ENCODE measurements at places on chromosomes 5 and 9.
A peak's percentile ranks its signal among the peaks of the same experiment; 100 is the strongest.

- DNase-seq: peak; percentile 41
These were observed 269.9 kb downstream of the PRR16 start for GRCh38 chr5:120734033-120734432.

GRCh38 chr9:78695519-78695918, 398.6 kb downstream of the PSAT1 start:
- DNase-seq: no peak

DNA sequence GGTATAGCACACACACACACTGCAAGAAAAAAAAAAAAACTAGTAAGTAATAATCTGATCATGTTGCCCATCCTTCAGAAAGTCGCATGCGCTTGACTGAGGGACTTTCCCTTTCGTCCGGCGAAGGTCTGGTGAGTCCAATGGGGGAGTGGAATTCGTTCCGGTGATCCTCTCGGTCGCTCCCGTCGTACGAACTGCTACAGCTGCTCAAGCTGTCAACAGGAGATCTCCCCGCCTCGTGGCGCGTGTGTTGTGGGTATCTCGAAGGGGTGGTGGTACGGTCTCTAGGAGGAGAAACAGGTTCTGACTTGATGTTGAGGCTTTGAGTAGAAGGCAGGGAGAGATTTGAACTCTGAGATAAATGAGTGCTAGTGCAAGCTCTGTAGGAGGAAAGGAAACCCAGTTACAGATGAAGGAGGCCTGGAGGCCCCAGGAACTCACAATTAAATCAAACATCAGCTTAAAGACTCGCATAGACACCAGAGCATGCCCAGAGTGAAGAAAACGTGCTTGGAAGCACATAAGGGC, 160.4 kb downstream of the MEF2C start:
- no peak for DNase-seq

DNA sequence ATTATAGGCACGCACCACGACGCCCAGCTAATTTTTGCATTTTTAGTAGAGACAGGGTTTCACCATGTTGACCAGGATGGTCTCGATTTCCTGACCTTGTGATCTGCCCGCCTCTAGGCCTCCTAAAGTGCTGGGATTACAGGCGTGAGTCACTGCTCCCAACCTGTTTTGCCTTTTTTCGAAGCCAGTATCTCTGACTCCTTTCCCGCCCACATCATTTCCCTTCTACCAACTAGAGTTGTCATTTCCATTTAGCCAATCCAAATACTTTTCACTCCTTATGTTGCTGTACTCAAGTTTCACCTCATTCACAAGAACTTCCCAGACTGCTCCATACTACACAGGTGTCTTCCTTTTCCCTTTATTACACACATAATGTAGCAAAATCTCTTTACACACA, 502.6 kb upstream of the CDH6 start:
- DNase-seq: no peak

- DNase-seq: peak; percentile 40
These were observed 48.4 kb downstream of the GPR21 start for GRCh38 chr9:123081824-123082223.
